ENCODE measurements at places on chromosomes 1 and 21.

- DNase-seq: no peak
These were observed 113.9 kb downstream of the CAPN8 start for GRCh38 chr1:223551610-223552009.

DNA sequence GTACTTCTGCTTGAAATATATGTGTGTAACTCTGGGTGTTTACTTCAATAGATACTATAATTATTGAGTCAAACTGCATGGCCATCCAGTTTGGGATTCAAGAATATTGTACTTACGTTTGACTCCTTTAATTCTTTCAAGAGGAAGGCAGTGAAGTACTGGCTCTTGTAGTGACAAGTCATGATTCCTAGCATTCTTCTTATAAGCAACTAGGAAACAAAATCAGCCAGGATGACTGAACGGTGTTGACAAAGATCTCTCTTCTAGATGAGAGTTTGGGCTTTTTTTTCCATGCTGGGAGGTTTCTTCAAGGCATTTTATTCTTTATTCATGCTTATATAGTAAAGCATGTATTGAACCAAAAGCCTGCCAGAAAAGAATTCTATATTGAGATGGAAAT, 58.3 kb downstream of the CLEC20A start:
- no peak for DNase-seq

GRCh38 chr1:29100487-29100886, 23.2 kb downstream of the TMEM200B start:
- DNase-seq: no peak

GRCh38 chr1:211334986-211335385, 8.4 kb downstream of the TRAF5 start:
- DNase-seq: no peak

DNA sequence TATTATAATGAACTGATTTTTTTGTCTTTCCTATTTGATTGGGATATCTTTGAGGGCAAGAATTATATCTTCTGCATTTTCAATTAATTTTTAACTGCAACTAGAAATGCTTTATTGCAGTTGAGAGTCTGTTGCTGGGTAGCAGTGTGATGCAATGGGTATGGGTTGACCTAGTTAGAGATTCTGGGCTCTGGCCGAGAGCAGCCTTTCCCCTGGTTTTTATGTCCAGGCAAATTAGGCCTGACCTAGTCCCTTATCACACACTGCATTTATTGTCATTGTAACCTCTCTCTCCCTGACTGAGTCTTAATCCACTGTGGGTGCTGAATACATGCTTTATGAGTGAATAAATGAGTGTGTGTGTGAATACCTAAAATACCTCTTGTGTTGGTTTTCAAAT, 206.4 kb upstream of the PTGFR start:
- no peak for DNase-seq

- DNase-seq: no peak
These were observed 8.3 kb downstream of the SDE2 start for GRCh38 chr1:225990705-225991464.

- DNase-seq: no peak
These were observed at the start of gene HSD3B1 for GRCh38 chr1:119506941-119507340. TSS of gene HSD3B1 (plus strand) at chr1:119507210. CDS start at chr1:119507477, 267 bp downstream.

DNA sequence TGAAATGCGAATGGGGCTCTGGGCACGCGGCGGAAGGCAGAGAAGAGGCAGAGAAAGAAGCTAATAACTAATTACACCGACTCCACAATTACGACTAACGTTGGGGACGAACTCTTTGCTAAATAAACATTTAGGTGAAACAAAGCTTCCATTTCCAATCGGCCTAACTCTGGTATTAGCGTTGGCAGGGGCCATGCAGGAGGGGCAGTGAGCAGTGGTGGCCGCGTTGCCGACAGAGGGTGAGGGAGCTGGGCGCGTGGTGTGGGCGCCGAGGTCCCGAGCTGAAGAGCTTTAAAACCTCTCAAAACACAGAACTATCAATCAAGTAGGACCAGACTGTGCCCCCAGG, 553 bp upstream of the NDUFV3 start:
- DNase-seq: no peak

DNA sequence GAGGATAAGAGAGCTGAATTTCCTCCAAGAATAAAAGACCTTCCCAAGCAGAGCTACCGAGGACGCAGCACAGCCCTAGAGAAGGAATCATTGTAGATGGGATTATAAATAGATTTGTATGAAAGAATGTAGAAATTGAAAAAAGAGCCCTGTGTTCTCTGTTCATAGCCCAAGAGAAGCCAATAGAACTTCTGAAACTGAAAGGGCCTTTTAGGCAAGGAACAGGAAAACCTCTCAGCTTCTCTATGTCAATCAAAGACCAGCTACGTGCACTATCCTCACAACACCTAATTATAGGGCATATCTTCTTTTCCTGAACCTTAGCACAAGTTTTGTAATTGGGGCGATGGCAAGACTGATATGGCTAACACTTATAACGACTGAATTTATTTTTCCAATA, 192.4 kb upstream of the RNPC3 start:
- DNase-seq: no peak

DNA sequence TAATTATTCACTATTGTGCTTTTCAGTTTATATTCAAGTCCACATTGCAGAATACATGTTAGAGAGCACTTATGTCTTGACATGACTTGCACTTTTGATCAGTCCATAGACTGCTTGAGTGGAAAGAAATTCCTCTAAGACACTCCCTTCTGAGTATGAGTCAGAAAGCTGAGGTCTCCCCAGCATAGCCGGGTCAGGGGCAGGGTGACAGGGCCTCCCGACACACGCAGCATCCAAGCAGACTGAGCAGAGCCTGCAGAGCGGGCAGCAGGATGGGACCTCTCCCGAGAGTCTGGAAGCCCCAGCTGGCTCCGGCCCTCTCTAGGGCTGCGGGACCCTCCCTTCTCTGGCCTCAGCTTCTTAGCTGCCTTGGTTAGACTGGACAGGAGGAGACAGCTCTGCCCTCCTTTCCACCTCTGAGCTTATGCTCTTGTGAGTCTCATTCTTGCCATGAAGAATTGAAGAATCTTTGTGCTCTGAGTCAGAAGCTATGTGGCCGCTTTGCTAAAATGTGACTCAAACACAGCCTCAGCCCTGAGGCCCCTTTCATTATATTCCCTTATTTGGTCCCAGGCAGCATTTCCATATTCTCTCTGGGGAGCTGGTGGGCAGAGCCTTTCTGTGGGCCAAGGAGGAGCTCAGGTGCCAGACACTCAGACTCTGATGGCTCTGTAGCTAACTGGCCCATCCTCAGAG, 11.2 kb upstream of the CAPN2 start:
- DNase-seq: peak; percentile 96

DNA sequence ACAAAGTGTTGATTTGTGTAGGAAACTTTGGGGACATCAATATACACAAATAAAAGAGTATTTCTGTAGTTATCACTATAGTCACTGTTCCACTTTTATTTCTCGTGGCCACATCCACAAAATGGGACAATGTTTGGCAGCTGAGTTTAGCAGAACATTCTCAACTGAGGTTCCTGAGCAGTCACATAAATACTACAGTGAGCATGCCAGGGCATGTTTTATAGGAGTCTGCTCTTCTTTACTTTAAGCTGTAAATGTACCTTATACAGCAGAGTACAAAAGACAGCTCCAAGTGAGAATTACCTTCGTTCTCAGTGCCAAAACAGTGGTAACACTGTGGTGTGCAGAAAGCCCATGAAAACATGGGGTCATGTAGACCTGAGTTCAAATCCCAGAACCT, 5.0 kb downstream of the BTG3 start:
- DNase-seq: no peak

DNA sequence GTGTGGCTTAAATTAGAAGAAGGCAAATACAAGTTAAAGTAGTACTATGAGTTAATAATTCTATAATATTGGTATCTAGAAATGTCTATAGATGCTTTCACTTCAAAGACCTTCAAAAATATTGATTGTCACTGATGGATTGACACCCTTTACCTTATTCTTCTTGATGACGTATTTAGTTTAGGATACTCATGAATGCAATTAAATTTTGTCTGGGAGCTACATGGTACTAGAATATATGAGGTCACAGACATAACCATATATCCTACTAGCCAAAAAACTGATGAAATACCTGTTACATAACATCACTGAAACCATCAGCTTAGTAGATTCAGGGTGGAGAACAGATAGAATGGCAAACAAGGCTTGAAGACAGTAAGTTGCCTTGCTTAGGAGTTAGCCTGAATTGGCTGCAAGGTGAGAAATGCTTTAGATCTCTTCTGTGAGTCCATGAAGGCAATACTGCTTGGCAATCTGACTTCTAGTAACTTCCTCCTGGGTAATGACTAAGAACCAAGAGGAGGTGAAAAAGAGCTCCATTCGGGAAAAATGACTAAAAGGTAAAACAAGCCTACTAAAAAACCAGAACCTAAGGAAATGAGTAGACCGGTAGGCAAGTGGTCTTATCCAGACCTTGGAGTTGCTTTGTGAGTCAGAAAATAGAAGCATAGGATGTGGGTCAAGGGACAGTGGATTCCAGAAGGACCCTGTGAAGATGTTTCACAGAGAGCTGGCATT, 16.9 kb upstream of the ARHGAP29 start:
- no peak for DNase-seq

GRCh38 chr1:45802343-45803298, 791 bp upstream of the MAST2 start:
- DNase-seq: peak; percentile 98

DNA sequence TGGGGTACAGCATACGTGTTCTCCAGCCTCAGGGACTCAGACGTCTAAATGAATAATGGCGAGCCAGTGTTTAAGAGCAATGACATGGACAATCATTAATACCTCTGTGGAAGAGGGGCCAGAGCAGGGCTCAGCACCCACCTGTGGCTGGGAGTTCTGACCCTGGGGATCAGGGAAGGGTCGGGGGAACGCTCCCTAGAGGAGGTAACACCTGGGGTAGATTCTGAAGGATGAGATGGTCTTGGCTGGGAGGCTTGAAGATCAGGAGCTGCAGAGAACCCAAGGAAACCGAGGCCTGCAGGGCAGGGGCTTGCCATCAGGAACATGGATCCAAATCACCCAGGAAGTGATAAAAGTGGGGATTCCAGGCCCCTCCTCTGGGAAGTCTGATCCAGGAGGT, 138.2 kb upstream of the RUNX3 start:
- DNase-seq: no peak

GRCh38 chr1:156747742-156748669, 3.5 kb downstream of the HDGF start:
- DNase-seq: no peak

GRCh38 chr21:16633831-16634459, 878.9 kb upstream of the CXADR start:
- no peak for DNase-seq

DNA sequence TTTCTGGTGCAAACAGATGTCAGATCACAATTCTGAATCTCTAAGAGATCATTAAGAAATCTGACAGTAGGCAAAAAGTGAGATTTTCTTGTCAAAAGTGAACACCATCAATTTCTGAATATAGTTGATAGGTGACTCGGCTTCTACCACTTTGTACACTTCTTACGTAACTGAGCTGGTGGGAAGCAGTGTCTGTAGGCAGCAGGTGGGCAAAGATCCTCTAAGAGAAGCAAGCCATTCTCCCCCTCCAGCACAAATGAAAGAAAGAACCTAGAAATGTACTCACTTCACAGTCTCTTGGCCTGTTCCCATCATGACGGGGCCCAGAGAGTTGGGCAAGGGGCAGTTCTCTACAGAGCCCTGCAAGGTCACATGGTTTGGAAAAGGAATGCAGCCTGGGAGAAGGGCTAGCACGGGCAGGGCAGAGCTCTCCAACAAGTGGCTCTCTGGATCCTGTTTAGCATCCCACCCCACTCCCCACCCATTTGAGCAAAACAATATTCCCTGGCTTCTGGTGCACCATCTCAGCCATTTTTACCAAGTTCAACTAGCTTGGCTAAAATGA, 412.6 kb downstream of the LTN1 start:
- no peak for DNase-seq

GRCh38 chr1:160747717-160748116, 8.7 kb downstream of the SLAMF7 start:
- no peak for DNase-seq

DNA sequence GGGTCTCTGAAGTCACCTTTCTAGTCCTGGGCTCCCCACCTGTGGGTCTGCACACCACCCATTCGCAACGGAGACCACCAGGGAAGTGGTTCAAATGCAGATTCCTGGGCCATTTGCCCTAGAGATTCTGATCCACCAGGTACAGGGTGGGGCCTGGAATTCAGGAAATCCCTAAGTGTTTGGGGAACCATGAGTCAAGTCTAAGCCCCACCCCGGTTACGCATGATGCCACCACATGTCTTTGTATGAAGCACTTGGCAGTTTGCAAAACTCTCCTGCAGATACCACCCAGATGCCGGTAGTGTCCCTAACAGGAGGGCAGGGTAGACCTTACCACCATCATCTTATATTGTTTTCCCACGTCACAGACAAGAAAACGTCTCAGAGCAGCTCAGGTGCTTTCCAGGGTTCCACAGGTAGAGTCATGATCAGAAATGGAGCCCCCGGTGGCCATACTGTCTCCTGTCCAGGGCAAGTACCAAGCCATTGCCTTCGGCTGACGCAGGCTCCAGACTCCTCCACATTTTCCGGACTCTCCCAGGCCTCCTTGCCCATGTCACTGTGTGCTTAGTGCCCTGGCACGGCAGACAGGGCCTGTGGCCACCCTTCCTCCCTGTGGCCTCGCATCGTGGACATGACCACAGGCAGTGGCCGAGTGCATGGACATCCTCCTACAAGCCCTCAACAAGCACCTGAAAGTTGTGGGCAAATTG, 89.2 kb upstream of the TMEM51 start:
- DNase-seq: no peak

- DNase-seq: no peak
These were observed 60.2 kb upstream of the ACTRT2 start for GRCh38 chr1:2961081-2961480.

GRCh38 chr1:198934901-198935305, 296.1 kb downstream of the PTPRC start:
- peak; percentile 43 for DNase-seq

DNA sequence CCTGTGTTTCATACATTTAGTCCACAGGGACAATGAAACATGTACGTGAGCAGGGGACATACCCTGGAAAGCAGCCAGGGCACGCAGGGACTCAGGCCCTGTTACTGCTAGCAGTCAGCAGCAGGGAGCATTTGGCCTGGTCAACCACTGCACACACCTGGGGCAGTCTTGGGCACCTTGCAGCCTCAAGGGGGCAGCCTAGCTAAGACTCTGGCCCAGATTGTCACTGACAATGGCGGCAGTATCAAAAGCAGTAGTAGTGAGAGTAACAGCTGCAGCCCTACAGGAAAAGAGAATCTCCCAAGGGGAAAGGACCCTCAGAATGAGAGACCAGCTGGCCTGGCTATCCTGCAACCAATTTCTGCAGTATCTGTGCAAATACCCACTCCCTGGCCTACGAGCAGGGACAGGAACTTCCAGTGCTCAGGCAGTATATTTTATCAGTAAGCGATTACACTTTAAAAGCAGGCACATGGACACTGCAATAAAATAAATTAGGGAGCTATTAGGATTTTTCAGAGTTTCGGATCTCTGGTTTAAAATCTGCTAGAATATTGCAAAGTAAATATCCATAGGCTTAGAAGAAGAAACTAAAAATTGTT, 475.6 kb downstream of the LTN1 start:
- peak; percentile 22 for DNase-seq

DNA sequence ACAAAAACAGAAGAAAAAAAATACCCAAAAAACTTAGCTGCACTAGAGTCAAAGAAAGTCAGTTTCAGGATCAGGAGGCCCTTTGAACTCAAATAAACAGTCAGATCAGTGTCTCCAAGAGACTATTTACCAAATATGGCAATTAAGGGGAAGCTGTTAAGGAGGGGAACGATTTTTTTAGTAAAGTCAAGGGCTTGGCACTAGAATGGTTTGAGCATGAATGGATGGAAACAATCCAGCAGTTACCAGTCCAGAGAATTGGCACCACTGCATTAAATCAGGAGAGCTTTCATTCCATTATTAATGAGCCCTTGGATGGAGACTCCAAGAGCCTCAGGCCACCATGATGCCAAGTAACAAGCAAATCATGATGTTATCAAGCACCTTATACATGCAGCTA, 7.2 kb downstream of the TRAPPC3 start:
- no peak for DNase-seq

All from brain microvascular endothelial cell (primary cell).